Liver (tissue), 10 donors: ENCODE measurements at places on chromosomes 4 and X.

- peaks cover 17% of the 10 kb centered on the region for H3K4me1 ChIP-seq
- H3K36me3 ChIP-seq = peaks cover 4% of the 10 kb centered on the region
- no peaks in the 10 kb centered on the region for H3K27me3 ChIP-seq
- H3K27ac ChIP-seq = no peak overlapping the region
- H3K4me3 ChIP-seq = peak overlapping the region; percentile 70
Measured at GRCh38 chr4:73408181-73408867, 4.2 kb downstream of the ALB start.

DNA sequence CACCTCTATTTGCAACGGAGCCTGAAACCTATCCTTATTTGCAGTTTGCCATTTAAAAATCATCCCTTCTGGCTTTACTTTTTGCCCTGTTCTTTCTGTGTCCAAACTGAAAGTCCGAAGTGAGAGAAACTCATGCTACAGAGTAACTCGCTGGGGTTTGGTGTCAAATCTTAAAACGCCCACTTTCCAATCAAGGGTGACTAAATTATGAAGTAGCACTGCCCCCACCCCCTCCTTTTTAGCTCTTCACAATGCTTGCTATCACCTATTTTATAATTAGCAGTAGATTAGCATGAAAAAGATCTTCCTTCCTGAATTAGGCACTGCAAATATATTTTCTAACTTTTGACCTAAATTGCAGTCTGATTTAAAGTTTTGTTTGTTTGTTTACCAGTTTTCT lies 52.5 kb downstream of the VGLL1 start:
- no peaks in the 10 kb centered on the region for H3K27me3 ChIP-seq
- no peak overlapping the region for H3K4me3 ChIP-seq
- H3K36me3 ChIP-seq = no peaks in the 10 kb centered on the region
- no peak for DNase-seq

GRCh38 chrX:52353838-52354237 lies 15.0 kb upstream of the XAGE2 start:
- no peaks in the 10 kb centered on the region for H3K4me1 ChIP-seq
- peaks cover 2% of the 10 kb centered on the region for H3K27me3 ChIP-seq
- no peak overlapping the region for H3K27ac ChIP-seq
- no peaks in the 10 kb centered on the region for H3K36me3 ChIP-seq
- no peak overlapping the region for H3K4me3 ChIP-seq
- DNase-seq = no peak

DNA sequence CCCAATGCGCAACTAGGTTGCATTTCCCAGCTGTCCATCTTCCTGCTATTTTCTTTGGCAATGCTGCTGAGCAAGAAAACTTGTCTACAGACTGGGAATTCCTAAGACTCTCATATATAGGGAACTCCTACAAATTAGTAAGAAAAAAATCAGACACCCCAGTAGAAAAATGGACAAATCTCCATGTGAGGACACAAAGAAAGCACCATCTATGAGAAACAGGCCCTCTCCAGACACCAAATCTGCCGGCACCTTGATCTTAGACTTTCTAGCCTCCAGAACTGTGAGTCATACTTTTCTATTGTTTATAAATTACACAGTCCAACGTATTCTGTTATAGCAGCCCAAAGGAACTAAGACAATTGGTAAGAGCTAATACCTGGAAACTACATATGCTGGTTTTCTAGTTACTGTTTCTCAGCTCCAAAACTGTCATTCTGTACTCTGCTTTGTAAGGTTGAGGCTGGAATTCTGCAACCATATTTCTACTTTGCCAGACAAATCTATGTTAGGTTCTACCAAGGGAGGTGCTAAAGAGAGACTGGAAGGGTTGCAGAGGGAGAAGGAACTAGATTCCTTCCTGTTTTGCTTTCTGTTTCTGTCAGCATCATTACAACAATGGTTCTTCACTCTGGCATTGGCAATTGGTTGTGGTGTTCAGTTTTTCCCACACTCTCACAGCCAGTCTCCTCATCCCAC lies 35.7 kb upstream of the FAM241A start:
- H3K27me3 ChIP-seq = no peaks in the 10 kb centered on the region
- no peaks in the 10 kb centered on the region for H3K4me1 ChIP-seq
- H3K36me3 ChIP-seq = no peaks in the 10 kb centered on the region
- no peak overlapping the region for H3K4me3 ChIP-seq
- H3K27ac ChIP-seq = no peak overlapping the region

GRCh38 chr4:60133375-60133774 lies 1066.8 kb upstream of the ADGRL3 start:
- H3K4me3 ChIP-seq = no peak overlapping the region
- DNase-seq = no peak
- H3K4me1 ChIP-seq = no peaks in the 10 kb centered on the region
- H3K27ac ChIP-seq = no peak overlapping the region
- H3K27me3 ChIP-seq = no peaks in the 10 kb centered on the region

DNA sequence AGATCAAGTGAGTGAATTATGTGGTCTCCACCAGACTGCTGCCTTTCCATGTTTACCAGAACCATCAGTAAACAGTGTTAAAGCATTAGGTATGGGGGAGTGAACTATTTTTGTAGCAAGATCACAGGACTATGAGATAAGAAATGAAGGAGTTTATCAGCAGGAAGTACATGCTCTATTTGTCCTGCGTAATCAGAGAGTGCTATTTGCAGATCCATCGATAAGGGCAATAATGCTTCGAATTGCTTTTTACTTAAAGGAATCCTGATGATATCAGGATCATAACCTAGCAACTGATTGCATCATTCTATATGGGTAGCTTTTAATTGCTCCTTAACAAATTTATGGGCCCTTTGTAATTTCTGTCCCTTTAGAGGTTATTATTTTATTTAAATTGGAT lies 57.1 kb downstream of the RBM46 start:
- H3K36me3 ChIP-seq = no peaks in the 10 kb centered on the region
- no peaks in the 10 kb centered on the region for H3K27me3 ChIP-seq
- no peaks in the 10 kb centered on the region for H3K4me1 ChIP-seq
- H3K27ac ChIP-seq = no peak overlapping the region
- DNase-seq = no peak

- no peak for DNase-seq
- H3K27me3 ChIP-seq = no peaks in the 10 kb centered on the region
- H3K4me1 ChIP-seq = no peaks in the 10 kb centered on the region
- H3K4me3 ChIP-seq = no peak overlapping the region
- H3K27ac ChIP-seq = no peak overlapping the region
- no peaks in the 10 kb centered on the region for H3K36me3 ChIP-seq
Measured at GRCh38 chr4:40651280-40651679, 21.6 kb upstream of the RBM47 start.
